ENCODE measurements at places on chromosomes 4 and X.
A peak's percentile ranks its signal among the peaks of the same experiment; 100 is the strongest.

- DNase-seq, result no peak
Measured at GRCh38 chr4:22240814-22241213, 275.1 kb downstream of the ADGRA3 start.

DNA sequence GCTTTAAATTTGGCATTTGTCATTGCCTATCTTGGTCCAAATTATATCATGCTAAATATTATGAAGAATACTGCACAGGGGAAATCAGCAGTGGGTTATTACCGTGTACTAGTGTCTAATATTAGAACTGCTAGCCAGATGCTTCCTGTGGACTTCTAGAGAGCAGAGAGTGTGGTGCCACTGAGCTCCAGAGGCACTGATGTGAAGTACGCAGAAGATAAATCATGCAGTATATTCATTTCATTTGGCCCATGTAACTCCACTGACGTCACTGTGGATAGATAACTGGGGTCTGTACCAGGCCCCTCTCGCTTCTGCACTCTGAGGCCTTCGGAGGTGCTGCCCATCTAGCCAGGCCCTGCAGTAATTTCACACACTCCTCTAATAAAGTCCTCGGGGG is 80.0 kb downstream of the ALPK1 start:
- no peak for DNase-seq

- DNase-seq, result no peak
Measured at GRCh38 chrX:66015152-66015831, 24.6 kb downstream of the VSIG4 start.

- no peak for DNase-seq
Measured at GRCh38 chrX:10156199-10157031, at the start of gene CLCN4. Gene CLCN4, plus strand, starts transcription at chrX:10156975. Its CDS starts 28,058 bp downstream, at chrX:10185033.

DNA sequence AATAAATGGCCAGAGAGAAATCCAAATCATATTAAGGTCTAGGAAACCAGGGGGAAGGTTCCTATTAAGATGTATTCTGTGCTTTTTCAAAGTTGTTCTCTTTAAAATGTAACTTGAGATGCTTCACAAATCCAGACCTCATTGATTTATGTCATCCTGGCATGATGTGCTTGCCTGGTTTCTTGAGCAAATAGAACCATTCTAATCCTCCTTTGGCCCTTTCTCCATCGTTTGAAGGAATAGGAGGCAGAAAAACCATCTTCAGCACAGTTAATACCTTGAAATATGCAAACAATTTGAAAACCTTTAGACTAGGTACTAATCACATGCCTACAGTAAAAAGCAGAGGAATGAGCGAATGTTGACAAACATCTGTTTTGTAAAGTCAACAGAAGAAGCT is 202.2 kb upstream of the CXorf66 start:
- DNase-seq, result no peak

DNA sequence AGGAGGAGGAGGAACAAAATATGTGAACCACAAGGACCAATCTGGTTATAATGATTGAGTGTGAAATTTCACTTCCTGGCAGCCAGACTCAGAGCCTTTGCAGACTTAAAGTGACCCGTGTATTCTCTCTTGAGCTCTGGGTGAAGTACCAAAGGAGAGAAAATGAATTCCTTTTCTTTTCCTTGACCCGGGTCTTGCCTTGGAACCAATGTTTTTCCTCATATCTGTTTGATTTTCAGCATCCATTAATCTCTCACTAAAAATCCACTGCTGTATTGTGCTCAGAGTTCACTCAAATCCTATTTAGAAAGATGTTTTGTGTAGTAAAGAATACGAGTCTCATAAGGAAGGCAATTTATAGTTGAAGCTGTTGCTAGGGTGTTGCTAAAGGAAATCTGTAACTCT is 78.3 kb upstream of the C1QTNF7 start:
- DNase-seq, result no peak

GRCh38 chr4:140947506-140947905 is 185.8 kb downstream of the RNF150 start:
- DNase-seq, result no peak

- DNase-seq, result no peak
Measured at GRCh38 chr4:68460085-68460484, 12.8 kb downstream of the TMPRSS11E start.

DNA sequence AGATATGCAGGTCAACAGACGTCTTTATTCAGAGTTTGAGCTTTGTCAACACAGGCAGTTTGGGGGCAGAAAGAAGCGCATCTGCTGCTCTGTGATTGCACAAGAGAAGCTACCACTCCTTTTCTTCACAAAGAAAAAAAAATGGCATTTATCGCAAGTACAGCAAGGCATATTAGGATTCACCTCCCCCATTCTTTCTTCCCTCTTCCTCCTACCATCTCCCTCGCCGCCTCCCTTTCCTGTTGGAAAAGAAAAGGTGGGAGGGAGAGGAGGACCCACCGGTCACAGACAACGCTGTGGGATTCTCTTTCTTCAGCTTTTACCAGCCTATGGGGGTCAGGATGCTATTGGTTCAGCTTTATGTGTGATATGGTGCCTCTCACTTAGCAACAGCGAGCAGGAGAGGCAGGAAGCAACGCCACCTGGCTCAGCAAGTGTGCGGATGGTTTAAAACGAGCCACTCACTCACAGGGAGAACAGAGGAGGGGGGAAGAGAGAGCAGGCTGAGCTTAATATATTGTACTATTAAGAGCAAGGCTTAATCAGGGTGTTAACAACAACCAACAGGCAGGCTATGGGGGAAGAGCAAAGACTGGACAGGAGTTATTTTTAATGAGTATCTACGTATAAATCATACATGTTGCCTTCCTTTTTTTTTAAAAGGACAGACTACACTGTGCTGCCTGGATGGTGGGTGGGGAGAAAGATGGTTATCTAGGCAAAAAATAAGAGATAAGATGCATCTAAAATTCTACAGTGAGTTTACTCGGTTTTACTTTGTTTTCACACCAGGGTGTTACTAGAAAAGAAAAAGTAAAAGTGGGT is 104.7 kb downstream of the MAML3 start:
- peak; percentile 15 for DNase-seq

- DNase-seq, result no peak
Measured at GRCh38 chrX:106564986-106565385, 46.8 kb upstream of the RADX start.

- DNase-seq, result no peak
Measured at GRCh38 chr4:187685247-187685646, 310.3 kb upstream of the ZFP42 start.

DNA sequence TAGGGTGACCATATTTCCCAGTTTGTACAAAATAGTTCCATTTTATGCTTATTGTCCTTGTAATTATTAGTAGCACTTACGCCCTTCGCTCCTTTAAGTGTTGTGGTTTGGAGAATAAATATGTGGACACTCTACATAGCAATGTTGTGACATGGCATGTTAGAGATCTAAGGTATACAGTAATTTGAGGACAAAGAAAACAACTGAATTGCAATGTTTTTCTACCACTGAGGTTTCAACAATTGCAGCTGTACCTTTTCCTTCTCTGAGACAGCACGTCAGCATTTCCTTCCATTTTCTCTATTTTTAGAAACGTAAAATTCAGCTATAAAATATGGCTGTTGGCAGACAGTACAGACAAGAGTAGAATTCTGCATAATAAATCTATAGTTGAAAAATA is 323.1 kb downstream of the MAPK10 start:
- no peak for DNase-seq

GRCh38 chr4:13918991-13919441 is 291.5 kb upstream of the BOD1L1 start:
- no peak for DNase-seq

Data from activated CD4-positive, alpha-beta T cell treated with anti-CD3 and anti-CD28 coated beads, Interleukin-2, amount 50 U/mL, for 4 hours (primary cell).